Left renal cortex interstitium (tissue), 4 donors: ENCODE measurements at places on chromosomes 13 and 19.

DNA sequence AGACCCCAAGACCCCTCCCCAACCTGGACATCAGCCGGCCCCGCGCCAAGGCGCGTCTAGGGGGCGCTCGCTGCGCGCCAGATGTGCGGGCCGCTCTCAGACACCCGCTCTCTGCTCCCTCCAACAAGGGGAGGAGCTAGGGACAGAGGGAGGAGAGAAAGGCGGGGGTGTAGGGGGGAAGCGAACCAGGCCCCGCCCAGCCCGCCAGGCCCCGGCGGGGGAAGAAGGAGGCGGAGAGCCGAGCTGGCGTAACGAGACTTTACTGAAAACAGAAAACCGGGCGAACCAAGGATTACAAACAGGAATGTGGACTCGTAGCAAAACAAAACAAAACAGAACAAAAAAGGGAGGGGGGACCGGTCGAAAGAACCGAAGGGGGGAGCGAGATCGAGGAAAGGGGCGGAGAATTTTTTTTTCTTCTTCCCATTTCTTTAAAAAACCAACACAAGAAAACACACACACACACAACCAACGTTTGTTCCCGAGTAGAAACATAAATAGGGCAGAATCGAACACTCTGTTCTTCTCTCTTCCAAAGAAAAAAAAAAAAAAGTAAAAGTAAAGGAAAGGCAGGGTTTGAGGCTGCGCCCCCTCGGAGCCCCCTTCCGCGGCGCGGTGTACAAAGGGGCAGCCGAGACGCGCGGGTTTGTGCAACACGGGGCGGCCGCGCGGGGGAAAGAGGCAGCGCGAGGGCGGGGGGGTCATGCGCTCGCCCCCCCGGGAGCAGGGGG is 1.7 kb downstream of the JUND start:
- DNase-seq, result peak; percentile 89

DNA sequence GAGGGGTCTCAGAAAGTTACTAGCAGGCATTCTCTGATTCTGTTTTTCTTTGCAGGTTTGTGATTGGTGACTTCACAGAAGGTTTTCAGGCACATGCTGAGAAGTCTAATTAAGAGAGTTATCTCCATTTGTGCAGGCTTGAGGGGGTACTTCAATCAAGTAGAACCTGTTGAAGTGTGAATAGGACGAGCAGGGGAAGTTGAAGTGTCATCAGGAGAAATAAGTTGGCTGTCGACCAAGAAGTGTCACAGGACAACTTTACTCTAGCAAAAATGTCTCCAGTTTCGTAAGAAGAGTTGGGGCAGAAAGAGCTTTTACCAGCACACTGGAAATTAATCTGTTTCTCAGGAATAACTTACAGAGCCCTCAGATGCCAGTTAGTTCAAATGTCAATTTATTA is 576.5 kb upstream of the SLITRK5 start:
- no peak for DNase-seq

GRCh38 chr13:67017276-67017675 is 212.9 kb downstream of the PCDH9 start:
- DNase-seq, result no peak

GRCh38 chr19:38514812-38515633 is 81.5 kb downstream of the RYR1 start:
- peak; percentile 24 for DNase-seq

GRCh38 chr19:1911098-1911497 is 5.9 kb downstream of the ADAT3 start:
- DNase-seq, result no peak

DNA sequence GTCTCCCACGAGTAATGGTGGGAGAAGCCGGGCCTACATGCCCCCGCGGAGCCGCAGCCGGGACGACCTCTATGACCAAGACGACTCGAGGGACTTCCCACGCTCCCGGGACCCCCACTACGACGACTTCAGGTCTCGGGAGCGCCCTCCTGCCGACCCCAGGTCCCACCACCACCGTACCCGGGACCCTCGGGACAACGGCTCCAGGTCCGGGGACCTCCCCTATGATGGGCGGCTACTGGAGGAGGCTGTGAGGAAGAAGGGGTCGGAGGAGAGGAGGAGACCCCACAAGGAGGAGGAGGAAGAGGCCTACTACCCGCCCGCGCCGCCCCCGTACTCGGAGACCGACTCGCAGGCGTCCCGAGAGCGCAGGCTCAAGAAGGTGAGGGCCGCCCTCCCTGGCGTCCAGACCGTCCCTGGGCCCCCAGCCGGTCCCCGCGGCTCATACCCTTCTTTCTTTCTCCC is 1.4 kb upstream of the USF2 start:
- no peak for DNase-seq

- DNase-seq, result no peak
Measured at GRCh38 chr13:112208656-112209055, 141.7 kb downstream of the SOX1 start.

GRCh38 chr13:45950386-45951000 is 98.9 kb upstream of the SIAH3 start:
- no peak for DNase-seq

- DNase-seq, result no peak
Measured at GRCh38 chr13:49643035-49643646, 14.8 kb downstream of the ARL11 start.

GRCh38 chr13:48275507-48275906 is 28.0 kb upstream of the RB1 start:
- no peak for DNase-seq

DNA sequence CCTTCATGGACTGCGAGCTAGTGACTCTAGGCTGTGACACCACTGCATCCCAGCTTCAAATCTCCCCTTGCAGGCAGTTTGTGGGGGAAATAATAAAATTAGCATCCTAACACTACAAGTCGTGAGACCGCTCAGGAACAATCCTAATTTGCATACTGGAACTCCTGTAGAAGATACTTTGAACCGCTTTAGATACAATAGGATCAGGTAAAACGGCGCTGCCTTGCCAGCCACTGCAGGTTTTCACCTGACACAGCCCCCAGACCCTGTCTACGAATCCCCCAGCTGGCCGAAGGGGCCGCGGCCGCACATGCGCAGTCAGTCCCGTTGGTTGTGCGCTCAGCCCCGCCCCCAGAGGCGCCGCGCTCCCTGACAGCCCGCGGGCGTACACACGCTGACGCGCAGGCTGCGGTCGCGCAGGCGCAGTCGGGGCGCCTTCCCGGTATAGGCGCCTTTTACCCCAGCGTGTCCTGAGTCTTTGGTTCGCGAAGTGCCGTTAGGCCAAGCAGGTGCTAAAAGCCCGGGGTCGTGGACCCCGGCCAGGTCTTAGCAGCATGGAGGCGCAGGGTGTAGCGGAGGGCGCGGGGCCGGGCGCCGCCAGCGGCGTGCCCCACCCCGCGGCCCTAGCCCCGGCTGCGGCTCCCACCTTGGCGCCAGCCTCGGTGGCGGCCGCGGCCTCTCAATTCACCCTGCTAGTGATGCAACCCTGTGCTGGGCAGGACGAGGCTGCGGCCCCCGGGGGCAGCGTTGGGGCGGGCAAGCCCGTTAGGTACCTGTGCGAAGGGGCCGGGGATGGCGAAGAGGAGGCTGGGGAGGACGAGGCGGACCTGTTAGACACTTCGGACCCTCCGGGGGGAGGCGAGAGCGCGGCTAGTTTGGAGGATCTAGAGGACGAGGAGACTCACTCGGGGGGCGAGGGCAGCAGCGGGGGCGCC is at the start of gene RFXAP:
Gene RFXAP (plus strand): TSS at position 419 of the 935 bp plus-strand sequence. CDS start 136 bp downstream, at position 555.
- peak; percentile 76 for DNase-seq

GRCh38 chr13:74629985-74630384 is 495.8 kb upstream of the KLF12 start:
- no peak for DNase-seq

GRCh38 chr13:104740641-104741222 is 1674.5 kb upstream of the SLC10A2 start:
- no peak for DNase-seq

- DNase-seq, result no peak
Measured at GRCh38 chr19:18896421-18896841, 473 bp upstream of the CERS1 start.

DNA sequence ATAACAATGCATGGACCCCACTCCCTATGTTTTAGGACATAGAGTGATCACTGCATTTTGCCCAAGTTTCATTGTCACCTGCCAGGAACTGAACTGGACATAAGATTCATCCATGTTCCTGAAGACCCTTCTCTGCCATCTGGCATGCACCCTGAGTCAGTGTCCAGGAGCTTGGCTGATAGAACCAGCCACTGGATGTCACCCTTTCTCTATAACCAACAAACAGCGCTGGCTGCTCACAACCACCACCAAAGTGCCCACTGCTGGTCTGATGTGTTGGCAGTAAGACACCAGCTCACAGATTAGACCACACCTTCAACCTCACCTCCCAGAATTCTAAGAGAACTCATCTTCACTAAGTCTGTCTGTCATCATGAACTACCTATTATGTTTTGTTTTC is 333.4 kb downstream of the ITGBL1 start:
- no peak for DNase-seq

DNA sequence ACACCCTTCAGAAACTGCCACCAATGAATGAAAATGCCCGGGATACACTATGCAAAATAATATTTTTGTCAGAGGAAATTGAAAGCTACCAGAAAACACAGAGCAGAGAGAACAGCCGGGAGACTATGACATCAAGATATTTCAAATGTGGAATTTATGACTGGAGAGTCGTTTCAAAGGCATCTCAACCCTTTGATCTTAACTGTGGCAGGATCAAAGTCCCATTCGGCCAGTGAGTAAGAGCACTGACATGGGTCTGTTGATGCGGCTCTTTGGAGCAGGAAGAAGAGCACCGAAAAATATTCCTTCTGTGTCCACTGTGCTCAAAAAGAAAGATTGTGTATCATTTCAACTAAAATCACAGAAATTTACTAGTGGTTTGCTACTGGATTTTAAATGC is 201.9 kb downstream of the RFC3 start:
- DNase-seq, result no peak

GRCh38 chr13:50608370-50608769 is 235.1 kb downstream of the DLEU7 start:
- no peak for DNase-seq

GRCh38 chr13:21905486-21905885 is 234.6 kb downstream of the FGF9 start:
- no peak for DNase-seq

- no peak for DNase-seq
Measured at GRCh38 chr19:6044056-6044805, 66.1 kb downstream of the RFX2 start.

- DNase-seq, result no peak
Measured at GRCh38 chr13:39760521-39760920, 105.1 kb downstream of the COG6 start.

GRCh38 chr19:42480335-42481095 is 37.8 kb upstream of the CXCL17 start:
- no peak for DNase-seq

- DNase-seq, result no peak
Measured at GRCh38 chr13:48579165-48579918, 46.5 kb upstream of the RCBTB2 start.

- no peak for DNase-seq
Measured at GRCh38 chr19:35349614-35350521, 2.2 kb downstream of the FFAR1 start.

DNA sequence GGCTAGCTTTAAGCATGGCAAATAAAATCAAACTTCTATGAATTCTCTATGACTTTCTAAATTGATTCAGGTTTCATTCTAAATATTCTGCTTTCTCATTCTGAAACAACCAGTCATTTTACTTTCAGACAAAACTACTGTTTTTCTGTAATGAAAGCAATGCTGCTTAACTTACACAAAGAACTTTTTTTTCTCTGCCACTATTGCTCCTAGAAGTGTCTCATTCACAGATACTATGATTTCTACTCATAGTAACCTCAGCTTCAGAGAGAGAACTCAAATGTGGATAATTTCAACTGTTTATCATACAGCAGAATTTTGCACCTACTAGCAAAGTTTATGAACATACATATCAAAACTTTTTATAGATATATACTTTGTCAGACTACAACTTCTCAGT is 724.6 kb downstream of the SLITRK5 start:
- no peak for DNase-seq

- no peak for DNase-seq
Measured at GRCh38 chr19:18112989-18113478, 15.5 kb downstream of the MAST3 start.

DNA sequence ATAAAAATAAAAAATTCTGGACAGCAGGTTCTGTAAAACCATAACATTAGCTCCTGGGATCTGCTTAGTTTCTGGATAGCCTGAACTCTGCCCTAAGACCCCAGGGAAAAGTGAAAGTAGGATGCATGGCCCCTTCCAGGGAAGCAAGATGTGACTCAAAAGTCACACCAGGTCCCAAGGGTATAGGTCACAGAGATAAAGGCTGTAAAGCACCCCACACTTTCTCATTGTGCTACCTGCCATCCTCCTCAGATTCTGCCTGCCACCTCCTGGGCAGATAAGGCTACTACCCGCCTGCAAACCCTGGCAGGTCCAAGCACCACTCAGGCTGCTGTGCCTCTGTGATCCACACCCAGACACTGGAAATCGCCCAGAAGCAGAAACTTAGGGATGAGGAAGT is 20.6 kb downstream of the FFAR2 start:
- DNase-seq, result no peak

GRCh38 chr19:2148482-2149135 is 2.8 kb downstream of the AP3D1 start:
- DNase-seq, result no peak

DNA sequence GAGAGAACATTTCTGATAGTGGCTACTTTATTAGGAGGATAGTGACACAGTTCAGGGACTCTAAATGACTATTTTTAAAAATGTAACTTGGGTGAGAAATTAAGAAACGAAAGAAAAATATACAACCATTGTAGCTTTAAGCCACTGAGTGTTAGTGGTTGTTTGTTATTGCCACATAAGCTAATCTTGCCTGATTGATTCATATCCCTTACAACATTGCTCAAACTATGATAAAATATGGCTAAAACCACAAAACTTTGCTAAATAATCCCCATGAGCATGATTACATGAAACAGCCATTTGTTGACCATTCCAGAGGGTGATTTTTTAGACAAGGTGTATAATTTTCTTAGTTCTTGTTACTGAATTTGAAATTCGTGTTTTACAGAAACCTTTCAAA is 343.4 kb downstream of the SLITRK5 start:
- no peak for DNase-seq

DNA sequence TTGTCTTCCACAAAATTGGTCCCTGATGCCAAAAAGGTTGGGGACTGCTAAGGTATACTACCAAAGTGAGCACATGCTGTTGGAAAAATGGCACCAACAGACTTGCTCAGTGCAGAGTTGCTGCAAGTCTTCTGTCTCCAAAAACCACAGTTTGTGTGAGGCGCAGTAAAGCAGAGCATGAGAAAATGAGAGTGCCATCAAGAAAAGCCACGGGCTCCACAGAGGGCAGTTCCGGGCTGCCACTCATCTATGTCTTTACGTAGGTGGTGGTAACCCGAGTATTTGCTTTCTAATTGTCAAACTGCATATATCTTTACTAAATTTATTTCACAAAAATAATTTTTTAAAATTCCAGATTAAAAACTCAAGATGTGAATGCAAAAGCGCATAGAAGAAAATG is 123.8 kb downstream of the RNF17 start:
- no peak for DNase-seq

DNA sequence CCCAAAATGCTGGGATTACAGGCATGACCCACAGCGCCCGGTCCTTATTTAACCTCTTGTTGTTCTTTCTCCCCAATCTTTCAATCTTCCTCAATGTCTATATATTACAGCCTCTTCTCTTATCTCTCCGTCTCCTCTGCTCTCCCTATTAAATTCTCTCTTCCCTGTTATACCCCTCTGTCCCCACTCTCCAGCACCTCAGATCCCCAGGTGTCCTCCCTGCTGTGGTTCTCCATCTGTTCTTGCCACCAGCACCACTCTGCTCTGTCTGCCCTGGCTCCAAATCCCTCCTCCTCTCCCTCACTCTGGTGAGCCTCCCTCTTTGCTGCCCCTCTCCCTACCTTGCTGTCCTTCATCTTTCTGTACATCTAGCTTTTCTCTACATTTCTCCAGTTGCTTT is 1.1 kb downstream of the ZNF600 start:
- no peak for DNase-seq

- DNase-seq, result no peak
Measured at GRCh38 chr19:35138305-35138892, at the start of gene FXYD1. FXYD1 (plus strand) TSS chr19:35138824; CDS start chr19:35140080, 1,256 bp downstream.
